ENCODE measurements at places on chromosomes 3 and 15.

- DNase-seq = no peak
These were observed 156.6 kb downstream of the NR1D2 start for GRCh38 chr3:24101676-24102168.

DNA sequence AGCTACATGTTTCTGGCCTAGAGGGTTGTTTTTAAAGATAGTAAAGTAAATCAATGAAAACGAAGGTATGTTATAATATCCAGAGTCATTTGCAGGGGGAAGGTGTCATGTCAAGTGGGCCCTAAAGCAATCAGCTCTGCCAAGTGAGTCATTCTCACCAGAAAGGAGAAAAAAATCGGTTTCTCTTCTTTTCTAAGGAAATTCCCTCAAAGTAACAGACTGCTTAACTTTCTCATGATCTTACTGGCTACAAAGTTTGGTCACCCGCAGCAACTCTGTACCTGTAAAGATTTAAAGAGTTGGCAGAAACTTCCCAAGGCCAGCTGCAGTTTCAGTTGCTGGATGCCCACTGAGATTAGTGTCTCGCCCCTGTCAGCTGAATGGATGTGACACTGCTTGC, 5.5 kb upstream of the FSIP1 start:
- DNase-seq = no peak

GRCh38 chr3:134757549-134758069, 37.5 kb upstream of the EPHB1 start:
- no peak for DNase-seq

GRCh38 chr15:39040861-39041260, 476.2 kb upstream of the RASGRP1 start:
- DNase-seq = no peak

- DNase-seq = no peak
These were observed 39.0 kb upstream of the ITGA11 start for GRCh38 chr15:68470976-68471375.

GRCh38 chr3:136377508-136377907, 127.4 kb downstream of the PCCB start:
- no peak for DNase-seq

DNA sequence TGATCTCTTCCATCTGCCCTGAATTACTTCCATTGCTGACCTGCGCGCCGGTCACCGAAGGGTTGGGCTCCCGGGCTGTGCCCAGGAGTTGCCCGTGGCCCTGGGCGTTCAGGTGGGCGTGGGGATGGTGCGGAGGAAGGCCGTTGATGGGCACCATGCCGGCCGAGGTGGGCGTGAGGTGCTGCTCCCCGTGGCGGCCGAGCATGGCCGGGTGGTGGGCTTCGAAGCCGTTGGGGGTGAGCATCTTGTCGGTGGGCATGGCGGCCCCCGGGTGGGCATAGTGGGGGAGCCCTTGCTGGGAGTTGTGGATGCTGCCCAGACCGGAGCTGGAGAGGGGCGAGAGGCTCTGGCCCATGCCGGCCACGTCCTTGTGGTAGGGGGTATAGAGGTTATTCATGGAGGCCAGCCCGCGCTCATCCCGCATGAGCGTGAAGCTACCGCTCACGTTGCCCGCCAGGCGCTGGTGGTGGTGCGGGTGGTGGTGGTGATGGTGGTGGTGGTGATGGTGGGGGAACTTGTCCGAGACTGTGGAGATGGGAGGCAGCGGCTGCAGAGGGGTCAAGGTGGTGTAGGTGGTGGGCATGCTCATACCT, 1.0 kb downstream of the ONECUT1 start:
- no peak for DNase-seq

DNA sequence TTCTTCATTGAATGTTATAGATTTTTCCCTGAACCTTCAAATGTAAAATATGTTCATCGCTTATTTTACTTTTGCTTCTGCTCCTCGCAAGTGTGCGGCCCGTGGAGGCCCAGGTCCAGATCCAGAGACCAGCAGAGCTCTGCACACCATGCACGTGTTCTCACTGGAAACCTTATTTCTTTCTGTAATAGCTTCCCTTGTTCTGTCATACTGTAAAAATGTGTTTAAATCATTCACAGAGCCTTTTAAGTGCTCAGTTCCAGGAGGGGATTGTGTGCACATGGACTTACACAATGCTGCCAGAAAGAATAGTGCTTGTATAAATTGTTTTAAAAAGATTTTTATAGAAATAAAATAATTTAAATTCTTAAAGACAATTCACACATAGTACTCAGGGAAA, 359.3 kb downstream of the GABRG3 start:
- DNase-seq = no peak

DNA sequence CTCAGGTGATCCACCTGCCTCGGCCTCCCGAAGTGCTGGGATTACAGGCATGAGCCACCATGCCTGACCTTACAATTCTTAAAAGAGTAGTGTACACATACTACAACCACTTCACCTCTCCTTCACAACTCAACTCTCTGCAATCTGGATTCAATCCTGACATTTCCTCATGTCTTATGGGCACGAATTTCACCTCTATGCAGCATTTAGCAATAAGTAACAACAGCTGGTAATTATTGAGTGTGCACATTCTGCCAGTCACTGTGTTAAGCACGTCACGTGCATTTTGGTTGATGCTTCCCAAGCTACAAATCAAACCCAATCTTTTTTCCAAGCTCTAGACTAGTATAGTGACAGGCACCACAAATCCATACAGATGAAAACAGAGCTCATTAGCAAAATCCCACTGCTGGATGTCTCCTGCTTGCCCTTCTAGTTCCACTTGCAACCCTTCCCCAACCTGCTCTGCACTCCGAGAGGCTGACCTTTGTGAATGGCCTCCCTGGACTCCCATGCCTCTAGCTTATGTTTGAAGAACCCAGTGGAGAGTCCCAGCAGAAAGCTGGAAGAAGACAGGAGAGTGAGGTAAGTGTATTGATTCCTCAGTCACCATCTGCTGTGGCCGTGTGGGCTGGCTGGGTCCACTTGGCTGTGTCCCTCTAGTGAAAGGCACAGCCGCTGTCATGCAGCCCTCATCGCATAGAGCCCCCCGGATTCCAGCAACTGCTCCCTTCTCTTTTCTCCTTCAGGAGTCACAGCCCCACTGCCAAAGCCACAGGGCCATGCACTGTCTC, 176.5 kb downstream of the MEX3B start:
- DNase-seq = no peak

- DNase-seq = no peak
These were observed 25.5 kb downstream of the OSBPL10 start for GRCh38 chr3:31955581-31955980.

DNA sequence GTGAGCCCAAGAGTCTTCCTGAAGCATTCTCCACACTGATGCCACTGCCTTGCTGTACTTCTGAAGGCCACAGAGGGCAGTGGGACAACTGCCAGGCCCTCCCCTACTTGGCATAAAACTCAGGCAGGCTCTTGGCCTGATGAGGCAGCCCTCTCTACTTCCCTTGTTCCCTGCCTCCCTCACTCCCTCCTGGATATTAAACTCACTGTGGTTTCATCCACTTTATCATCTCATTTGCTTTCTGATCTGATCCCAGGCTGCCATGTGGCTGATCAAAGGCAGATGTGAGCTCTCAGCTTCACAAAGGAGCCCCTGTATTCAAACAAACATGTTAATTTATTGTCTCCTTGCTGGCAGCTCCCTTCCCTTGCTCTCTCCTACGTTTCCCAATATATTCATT, 533.5 kb downstream of the IGSF11 start:
- DNase-seq = no peak

- DNase-seq = no peak
These were observed 41.0 kb downstream of the MBNL1 start for GRCh38 chr3:152309535-152310307.

DNA sequence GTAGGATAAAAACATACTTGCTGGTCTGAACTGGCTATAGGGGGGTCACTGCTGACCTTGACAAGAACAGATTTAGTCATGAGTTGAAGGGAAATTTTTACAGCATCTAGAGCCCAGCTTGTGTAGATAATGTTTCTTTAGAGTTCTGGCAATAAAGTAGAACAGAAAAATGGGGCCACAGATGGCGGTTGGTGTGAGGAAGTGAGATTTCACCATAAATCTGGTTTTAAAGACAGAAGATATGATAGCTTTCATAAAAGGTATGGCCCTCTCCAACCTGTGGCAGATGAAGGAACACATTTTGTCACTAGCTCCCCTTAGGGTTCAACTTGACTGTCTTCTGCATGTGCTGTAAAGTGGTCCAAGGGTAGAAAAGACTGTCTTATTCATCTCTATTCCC, 24.3 kb upstream of the IMPDH2 start:
- DNase-seq = no peak

- DNase-seq = no peak
These were observed 24.5 kb downstream of the HHLA2 start for GRCh38 chr3:108320746-108321350.

- no peak for DNase-seq
These were observed 1041.7 kb downstream of the AGBL1 start for GRCh38 chr15:87121336-87121735.

- DNase-seq = no peak
These were observed 224.8 kb downstream of the RPLP1 start for GRCh38 chr15:69677403-69677802.

DNA sequence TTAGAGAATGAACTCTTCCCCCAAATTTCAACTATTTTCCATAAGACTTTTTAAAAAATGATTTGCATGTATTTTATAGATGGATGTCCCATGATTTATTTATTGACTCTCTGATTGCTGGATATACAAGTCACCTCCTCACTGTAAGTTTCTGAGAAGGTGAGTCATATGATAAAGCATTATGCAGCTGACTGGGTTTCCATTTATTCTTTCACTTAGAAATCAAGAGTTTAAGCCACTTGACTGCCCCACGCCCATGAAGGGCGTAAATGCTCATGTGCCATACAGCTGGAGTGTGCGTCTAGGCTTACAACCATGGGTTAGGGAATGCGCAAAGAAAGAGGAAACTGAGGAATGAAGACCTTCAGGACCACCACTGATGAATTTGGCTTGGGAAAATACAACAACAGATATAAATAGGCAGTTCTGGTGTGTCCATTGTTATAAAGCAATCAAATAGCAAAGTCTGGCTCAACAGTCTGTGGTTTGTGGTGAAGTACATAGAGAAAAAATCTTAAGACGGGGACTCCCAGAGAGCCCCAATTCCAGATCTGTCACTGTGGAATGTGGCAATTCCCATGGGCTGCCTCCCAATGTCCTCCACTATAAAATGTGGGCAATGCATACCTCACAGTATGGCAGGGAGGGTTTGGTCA, 20.3 kb downstream of the SLCO2A1 start:
- no peak for DNase-seq

DNA sequence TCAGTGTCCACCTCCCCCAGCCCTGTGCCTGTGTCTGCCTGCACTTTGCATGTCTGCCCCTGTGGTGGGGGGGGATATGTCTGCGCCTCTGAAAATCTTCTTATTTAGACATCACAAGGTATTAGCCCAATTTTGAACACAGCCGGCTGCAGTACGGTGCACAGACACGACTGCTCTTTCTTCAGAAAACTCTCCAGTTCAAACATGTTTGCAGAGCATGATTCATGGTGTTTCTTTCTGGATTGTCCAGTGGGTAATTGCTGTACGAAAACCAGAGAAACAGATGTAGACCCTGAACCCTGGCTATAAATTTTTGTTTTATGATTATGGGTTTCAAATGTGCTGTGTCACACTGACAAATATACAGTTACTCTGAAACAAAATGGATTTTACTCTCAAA, 3.4 kb upstream of the RARB start:
- DNase-seq = no peak

GRCh38 chr15:34065941-34066340, 26.9 kb upstream of the AVEN start:
- no peak for DNase-seq

DNA sequence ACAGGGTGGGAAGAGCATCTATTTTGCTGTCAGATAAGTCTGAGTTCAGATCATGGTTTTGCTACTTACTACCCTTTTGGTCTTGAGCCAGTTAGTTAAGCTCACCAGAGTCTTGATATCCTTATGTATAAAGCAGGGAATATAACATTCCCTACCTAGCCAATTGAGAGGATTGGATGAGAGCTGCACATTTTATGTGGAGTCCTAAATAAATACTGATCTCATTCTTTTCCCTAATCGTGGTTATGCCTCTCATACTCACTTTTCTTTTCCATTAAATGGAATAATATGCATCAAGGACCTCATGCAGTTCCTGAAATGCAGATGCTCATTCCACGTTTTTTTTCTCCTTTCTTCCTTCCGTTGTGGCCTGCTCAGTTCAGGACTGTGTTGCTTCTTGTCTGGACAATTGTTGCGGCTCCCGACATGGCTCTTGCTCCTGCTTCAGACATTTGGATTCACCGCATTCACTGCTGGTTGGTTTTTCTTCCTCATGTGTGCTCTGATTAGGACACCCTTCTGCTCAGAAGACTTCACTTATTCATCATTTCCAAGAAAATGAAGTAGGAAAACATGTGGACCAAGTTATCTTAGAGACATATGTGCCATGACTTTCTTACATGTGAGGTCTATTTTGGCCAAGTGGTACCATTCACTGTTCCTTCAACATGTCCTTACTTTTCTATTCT, 90.2 kb downstream of the NFKBIZ start:
- DNase-seq = no peak

Measured in NCI-H2081 treated with DMSO at 0.1 percent for 48 hours (cell line).